Peyer's patch (tissue), 4 donors: ENCODE measurements at places on chromosomes 4 and X. TPM values are rescaled to one million over a fixed set of nuclear protein-coding genes. Genes with fewer than 3 reads are reported as not detected.

Gene NXF2
- total RNA-seq = not detected

Gene NDNF
- 2.3 TPM for total RNA-seq

GRCh38 chr4:16489226-16489625, 263.0 kb upstream of the TAPT1 start:
- H3K27me3 ChIP-seq = no peaks in the 10 kb centered on the region
- no peak overlapping the region for H3K4me3 ChIP-seq
- no peaks in the 10 kb centered on the region for H3K36me3 ChIP-seq
- no peak for DNase-seq
- H3K27ac ChIP-seq = no peak overlapping the region
- H3K4me1 ChIP-seq = no peaks in the 10 kb centered on the region

DNA sequence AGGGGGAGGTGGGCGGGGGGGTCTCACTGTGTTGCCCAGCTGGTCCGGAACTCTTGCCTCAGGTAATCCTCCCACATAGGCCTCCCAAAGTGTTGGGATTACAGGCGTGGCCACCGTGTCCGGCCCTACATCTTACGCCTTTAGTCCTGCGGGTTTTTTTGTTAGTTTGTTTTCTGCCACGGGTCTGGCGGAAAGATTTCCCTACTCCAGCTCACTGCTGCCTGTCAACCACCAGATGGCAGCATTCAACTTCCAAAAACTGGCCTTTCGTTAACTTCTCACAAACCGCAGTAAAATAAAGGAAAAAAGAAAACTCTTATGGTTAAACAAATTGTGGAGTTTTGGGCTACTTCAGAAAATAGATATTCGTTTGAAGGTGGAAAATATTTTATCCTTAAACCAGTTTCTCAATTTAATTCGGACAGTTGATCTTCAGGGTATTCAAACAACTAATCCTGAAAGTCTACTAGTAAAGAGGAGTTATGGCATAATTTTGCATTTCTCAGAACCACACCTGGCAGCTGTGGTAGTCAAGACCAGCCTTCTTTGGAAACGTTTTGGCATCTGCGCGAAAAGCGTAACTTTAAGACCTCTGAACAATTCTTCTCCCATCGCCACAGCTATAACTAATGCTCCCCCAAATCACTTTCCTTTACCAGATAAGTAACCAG, 41.1 kb downstream of the LUZP4 start:
- no peak for DNase-seq
- no peak overlapping the region for H3K4me3 ChIP-seq
- H3K27me3 ChIP-seq = no peaks in the 10 kb centered on the region
- no peak overlapping the region for H3K27ac ChIP-seq
- H3K36me3 ChIP-seq = no peaks in the 10 kb centered on the region

DNA sequence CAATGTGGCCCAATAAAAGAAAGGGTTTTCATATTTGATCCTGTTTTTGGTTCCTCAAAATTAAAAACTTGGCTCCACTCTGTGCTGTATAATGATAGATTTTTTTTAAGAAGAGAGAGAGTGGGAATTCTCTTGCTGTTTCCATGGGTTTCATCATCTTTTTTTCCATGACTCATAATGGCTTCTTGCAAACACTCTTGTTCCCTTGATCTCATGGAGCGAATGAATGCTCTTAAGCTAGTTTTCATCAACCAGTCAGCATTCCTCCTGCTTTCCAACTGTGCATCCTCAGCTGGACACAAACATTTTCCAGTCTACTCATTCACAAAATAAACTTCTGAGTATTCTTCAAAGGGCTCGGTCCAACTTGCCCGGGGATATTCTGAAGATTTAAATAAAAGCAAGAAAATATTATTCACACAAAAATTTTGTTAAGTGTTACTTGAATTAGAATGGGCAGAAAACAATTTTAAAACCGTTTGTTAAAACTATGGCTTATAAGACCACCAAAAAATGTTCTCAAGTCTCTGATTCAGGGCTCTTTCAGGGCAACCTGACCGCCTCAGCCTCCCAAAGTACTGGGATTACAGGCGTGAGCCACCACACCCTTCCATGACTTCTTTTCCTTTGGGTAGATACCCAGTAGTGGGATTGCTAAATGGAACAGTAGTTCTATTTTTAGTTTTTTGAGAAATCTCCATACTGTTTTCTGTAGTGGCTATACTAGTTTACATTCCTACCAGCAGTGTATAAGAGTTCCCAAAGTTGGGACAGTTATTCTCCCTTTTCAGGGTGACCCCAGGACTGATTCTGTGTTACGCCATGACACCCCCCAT, 64.7 kb downstream of the TMEM156 start:
- H3K27me3 ChIP-seq = no peaks in the 10 kb centered on the region
- no peak overlapping the region for H3K4me3 ChIP-seq
- H3K4me1 ChIP-seq = no peaks in the 10 kb centered on the region
- no peak for DNase-seq
- no peaks in the 10 kb centered on the region for H3K36me3 ChIP-seq
- H3K27ac ChIP-seq = no peak overlapping the region

DNA sequence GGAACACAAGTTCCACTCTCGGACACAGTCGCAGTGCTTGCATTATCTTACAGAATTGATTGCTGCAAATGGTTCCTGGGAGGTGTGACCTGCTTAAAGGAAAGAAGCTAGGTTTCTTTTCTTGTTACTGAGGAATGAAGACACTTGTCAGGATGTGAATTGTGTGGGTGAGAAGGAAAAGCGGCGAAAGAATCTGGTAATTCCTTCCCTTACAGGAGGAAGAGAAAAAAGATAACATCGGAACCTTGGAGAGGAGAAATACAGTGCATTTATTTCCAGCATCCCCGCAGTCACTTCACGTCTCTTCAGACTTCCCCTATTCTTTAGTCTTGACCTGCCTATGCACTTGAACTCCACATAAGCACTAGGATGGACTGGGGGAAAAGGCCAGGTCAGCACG, 389 bp upstream of the CCSER1 start:
- H3K27me3 ChIP-seq = no peaks in the 10 kb centered on the region
- no peaks in the 10 kb centered on the region for H3K4me1 ChIP-seq
- H3K27ac ChIP-seq = peak overlapping the region; percentile 96

DNA sequence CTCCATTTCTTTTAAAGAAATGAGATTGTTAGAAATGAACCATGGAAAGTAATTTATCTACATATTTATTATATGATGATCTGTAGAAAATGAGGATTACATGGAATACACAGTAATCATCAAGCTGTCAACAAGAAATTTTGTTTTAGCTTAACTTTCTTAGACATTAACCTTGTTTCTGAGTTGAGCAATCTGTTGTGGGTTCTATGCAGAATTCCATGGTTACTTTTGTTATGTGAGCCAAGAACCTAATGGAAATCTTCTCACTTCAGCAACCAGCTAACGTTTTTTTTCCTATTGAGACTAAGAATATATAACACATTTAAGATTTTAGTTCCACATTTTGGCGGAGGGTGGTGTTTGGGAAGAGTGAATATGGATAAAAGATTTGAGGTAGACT, 136.1 kb upstream of the SLC4A4 start:
- H3K4me1 ChIP-seq = no peaks in the 10 kb centered on the region
- no peak overlapping the region for H3K4me3 ChIP-seq
- DNase-seq = no peak
- H3K36me3 ChIP-seq = no peaks in the 10 kb centered on the region

GRCh38 chr4:54556051-54556450, 101.7 kb upstream of the KIT start:
- H3K36me3 ChIP-seq = no peaks in the 10 kb centered on the region
- H3K27me3 ChIP-seq = no peaks in the 10 kb centered on the region
- H3K4me1 ChIP-seq = no peaks in the 10 kb centered on the region

GRCh38 chr4:134154097-134154496, 47.5 kb downstream of the PABPC4L start:
- no peak for DNase-seq
- H3K4me3 ChIP-seq = no peak overlapping the region
- no peaks in the 10 kb centered on the region for H3K36me3 ChIP-seq
- H3K4me1 ChIP-seq = no peaks in the 10 kb centered on the region
- H3K27me3 ChIP-seq = no peaks in the 10 kb centered on the region
- H3K27ac ChIP-seq = no peak overlapping the region

- H3K27ac ChIP-seq = no peak overlapping the region
- H3K4me3 ChIP-seq = no peak overlapping the region
- no peaks in the 10 kb centered on the region for H3K27me3 ChIP-seq
- H3K36me3 ChIP-seq = no peaks in the 10 kb centered on the region
- DNase-seq = peak; percentile 50
Measured at GRCh38 chr4:110854021-110854678, 231.3 kb upstream of the PITX2 start.

DNA sequence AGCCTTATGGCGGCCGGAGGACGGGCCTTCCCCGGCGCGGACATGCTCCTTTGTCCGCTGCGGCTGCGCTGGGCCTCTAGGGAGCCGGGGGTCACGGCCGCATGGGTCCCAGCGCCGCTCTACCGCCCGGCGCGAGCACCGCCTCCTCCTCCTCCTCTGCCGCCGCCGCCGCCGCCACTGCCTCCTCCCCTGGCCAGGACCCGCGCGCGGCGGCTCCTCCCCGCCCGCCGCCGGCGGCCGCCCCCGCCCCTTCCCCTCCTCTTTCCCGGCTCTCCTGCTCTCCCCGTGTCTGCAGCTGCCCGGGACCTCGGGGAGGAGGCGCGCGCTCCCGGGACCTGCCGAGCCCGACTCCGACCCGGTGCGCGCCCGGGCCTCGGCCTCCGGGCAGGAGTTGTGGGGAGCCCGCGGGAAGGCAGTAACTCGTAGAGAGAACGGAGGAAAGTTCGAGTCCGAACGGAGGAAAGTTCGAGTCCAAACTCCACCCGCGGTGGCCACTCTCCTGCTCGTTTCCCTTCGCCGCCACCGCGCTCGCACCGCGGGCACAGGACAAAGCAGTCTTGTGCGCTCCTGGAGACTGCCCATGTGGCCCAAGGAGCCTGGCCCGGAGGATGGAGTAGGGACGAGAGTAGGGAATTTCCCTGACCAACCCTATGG, at the start of gene ADGRA3:
Gene ADGRA3, minus strand, starts transcription at position 179 of the 654 bp plus-strand sequence. CDS start 282 bp downstream, outside the sequence.
- H3K27ac ChIP-seq = peak within 1 kb of the TSS; percentile 82
- DNase-seq = peak; percentile 73
- no peaks in the 10 kb centered on the region for H3K27me3 ChIP-seq
- H3K4me1 ChIP-seq = peaks cover 8% of the 10 kb centered on the region
- peak within 1 kb of the TSS; percentile 73 for H3K4me3 ChIP-seq

DNA sequence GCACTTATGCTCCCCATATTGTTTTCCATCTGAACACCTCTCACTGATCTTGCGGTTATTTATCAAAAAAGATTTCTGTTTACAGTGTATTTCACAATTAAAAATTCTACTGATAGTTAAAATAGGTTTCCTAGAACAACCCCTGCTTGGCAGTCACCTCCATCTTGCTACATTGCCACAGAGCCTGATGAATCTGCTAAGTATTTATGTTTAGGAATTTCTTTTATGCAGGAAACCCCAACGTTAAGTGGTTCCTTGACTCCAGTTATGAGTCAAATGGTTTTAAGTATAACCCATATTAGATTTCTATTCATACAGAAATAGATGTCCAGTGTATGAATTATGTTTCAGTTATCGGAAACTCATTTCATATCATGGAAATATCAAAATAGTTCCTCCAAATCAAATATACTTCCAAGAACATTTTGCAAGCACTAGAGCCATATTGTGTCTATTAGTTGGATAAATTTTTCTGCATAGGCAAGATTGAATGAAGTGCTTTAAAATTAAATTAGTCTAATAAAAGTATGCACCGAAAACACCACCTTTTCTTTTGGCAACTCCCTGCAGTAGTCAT, 20.6 kb downstream of the GALNT7 start:
- H3K4me3 ChIP-seq = no peak overlapping the region
- no peak overlapping the region for H3K27ac ChIP-seq
- H3K27me3 ChIP-seq = no peaks in the 10 kb centered on the region
- H3K36me3 ChIP-seq = no peaks in the 10 kb centered on the region
